ENCODE measurements at places on chromosomes 7 and 10.

GRCh38 chr7:65503434-65504152 is 129.9 kb downstream of the ZNF92 start:
- no peak for DNase-seq

DNA sequence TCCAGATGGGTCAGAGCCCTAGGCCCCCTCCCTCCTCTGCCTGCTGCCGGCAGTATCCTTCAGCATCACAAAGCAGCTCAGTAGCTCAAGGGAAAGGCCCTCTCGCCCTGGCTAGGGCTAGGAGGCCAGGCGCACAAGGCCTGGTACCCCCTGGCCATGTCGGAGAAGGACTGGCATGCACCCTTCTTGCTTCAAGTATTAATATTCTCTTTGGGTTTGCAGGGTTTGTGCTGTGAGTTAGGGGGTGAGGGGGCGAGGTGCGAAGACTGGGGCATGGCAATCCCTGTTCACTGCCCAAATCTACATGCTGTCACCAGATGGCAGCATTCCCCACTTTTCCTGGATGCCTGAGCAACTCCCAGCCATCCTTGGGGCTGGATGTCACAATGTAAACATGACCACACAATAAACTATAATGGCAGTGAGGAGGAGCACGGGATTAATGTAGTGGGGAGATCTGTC is 105.2 kb downstream of the NEURL1 start:
- no peak for DNase-seq

GRCh38 chr7:6221340-6222319 is 50.8 kb downstream of the CYTH3 start:
- DNase-seq = no peak

GRCh38 chr10:74882831-74883230 is 56.4 kb downstream of the KAT6B start:
- no peak for DNase-seq

GRCh38 chr7:50957855-50958254 is 175.2 kb upstream of the GRB10 start:
- no peak for DNase-seq

GRCh38 chr10:43202657-43203447 is 64.0 kb downstream of the RASGEF1A start:
- no peak for DNase-seq

- no peak for DNase-seq
These were observed 56.7 kb upstream of the MYO3A start for GRCh38 chr10:25877296-25877695.

DNA sequence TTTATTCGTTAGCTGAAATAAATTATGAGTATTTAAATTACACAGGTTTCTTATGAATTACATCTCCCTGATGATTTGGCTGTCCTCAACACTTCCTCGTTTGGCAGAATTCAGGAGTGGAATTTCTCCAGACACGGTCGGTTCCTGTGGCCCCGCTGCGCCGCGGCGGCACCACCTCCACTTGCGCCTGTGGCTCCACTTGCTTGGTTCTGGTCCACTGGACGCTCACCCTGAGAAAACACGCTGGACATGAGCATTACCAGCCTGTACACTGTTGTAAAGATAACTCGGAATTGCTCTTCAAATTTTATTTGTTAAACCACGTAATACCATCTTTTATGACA is 85.3 kb downstream of the ZNF33B start:
- DNase-seq = no peak

- no peak for DNase-seq
These were observed 117.6 kb downstream of the SEM1 start for GRCh38 chr7:96591900-96592676.

- no peak for DNase-seq
These were observed 57.2 kb downstream of the AKR1E2 start for GRCh38 chr10:4883079-4883739.

DNA sequence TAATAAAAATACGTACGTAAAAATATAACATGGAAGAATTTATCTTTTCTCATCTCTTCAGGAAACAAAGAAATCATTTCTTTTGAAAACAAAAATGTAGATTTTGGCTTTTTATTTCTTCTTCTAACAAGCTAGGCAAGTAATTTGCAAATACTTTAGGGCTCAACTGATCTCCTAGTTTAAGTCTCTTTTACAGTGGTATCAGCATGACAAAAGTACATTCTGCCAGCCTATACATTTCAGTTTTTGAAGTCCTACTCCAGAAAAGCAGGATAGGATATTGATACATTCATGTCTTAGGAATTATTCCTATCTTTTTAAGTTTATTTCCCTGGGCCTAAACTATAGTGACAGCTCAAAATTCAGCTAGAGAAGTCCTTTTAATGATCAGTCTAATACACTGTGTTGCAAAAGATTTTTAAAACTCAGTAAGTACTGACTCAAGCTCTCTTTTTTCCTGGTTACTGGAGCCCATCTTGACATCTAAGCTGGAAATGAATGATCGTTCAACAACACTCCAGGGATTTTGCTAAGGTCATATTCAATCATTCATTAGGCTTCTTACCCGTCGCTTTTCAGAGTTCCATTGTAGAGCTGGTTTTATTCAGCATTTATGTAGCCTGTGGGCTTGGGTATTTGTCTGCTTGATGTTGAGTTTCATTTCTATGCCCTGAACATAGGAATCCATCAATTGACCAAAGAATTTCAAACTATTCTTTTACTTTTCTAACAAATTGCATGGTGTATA is 12.2 kb upstream of the FAM53B start:
- no peak for DNase-seq

DNA sequence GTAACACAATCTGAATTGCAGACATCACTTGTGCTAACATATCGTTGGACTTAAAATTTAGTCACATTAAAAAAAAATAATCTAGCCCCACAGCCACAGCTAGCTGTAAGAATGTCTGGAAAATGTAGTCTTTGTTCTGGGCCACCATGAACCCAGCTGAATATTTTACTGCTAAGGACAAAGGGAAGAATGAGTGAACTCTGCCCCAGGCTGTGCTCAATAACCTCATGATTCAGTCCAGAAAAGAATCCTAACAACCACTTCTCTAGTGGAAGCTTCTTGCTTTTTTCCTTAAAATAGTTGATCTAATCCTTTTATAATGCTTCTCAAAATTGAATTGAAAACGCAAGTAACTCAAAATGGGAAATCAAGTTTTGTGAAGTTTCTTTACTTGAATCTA is 25.6 kb upstream of the SOSTDC1 start:
- no peak for DNase-seq

DNA sequence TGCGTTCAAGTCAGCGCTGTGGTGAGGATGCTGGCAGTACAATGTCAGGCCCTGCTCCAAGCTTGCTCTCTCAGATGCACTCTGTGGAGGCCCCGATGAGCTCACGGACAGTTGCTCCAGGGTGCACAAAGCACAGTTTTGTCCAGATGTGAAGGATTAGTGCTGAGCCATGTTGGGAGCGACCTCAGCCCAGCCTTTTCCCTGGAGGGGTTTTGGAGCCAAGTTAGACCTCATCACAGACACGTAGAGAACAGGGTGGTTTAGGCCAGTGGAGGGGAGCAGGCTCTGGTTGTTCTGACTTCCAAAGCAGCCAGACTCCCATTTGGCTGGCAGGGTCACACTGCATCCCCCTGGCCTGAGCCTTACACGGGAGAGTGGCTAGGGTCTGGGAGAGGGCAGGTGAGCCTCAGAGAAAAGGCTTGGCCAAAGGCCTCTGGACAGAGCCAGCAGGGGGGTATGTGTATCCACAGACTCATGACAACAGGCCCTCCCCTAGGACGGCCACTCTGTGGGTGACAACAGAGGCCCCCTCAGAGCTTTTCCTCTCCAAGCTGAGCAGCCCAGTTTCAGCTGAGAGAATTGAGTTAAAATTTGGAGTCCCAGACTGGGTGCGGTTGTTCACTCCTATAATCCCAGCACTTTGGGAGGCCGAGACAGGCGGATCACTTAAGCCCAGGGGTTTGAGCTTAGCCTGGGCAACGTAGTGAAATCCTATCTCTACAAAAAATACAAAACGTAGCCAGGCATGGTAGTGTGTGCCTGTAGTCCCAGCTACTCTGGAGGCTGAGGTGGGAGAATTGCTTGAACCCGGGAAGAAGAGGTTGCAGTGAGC is 4.7 kb downstream of the PLAC9 start:
- DNase-seq = no peak

GRCh38 chr10:28072573-28072972 is 73.7 kb upstream of the ODAD2 start:
- no peak for DNase-seq
